ENCODE measurements at places on chromosomes 2 and 18.

DNA sequence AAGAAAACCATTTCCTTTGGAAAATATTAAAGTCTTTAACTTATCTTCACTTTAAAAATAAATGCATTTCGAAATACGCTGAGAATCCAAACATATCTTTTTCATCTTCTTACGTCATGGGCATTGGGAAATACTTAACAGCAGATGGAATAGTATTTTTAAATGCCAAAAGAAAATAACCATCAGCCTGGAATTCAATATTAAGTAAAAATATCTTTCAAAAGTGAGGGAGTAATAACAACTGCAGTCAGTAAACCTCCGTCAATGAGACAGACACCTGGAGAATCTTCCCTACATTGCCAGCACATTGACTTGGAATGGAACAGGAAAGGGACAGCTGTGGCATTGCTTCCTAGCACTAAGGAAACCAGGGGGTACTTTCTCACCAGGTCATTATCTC lies 290.4 kb upstream of the TNP1 start:
- DNase-seq, result no peak

- no peak for DNase-seq
These were observed 453.9 kb upstream of the TRIB2 start for GRCh38 chr2:12262681-12263436.

DNA sequence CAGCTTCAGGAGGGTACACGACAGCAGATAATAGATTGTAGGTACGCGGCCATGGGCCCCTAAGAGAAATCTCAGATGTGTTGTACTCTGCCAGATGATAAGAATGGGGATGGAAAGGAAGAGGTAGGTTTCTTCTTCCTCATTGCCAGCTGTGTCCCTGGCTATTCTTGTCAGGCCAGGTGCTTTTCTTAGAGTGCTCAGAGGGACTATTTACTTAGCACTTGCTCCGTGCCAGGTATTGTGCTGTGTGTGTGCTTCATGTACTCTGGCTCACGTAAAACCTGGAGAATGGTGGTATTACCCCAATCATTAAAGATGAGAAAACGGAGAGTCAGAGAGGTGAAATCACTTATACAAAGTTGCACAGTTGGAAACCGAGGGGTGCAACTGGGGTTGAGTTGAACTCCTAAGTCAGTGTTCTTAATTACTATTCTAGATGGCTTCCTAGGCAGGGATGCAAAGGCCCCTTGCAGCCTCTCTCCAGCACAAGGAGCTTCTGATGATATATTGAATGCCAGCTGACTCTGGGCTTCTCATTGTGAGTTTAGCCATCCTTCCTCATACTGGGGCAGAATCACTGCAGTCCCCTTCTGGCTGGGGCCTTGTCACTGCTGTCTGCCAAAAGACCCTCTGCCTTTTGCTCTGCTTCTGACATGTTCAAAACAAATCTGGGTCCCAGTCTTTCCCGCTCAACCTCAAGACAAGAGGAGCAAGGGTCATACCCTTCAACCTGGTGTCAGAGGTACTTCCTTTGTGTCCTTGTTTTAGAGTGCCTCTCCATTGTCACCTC lies 60.7 kb downstream of the LYPD1 start:
- DNase-seq, result no peak

- no peak for DNase-seq
These were observed 540.7 kb upstream of the NETO1 start for GRCh38 chr18:73408469-73408868.

GRCh38 chr18:903701-904100 lies 970 bp upstream of the ADCYAP1 start:
- no peak for DNase-seq

DNA sequence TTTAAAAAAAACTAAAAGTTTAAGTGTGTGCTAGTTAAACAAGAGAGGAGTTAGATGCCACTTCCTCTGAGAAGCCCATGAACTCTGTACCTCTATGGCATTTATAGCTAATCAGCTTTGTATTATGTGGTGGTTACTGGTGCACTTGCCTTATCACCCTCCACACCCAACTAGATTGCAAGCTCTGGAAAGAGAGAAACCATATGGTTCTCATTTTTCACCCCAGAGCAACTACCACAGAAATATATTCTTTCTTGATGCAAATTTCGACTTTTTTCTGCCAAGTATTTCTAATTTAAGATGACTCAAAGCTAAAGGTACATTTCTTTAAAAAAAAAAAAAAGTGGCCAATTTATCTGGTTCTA lies 24.2 kb downstream of the RAPH1 start:
- no peak for DNase-seq

DNA sequence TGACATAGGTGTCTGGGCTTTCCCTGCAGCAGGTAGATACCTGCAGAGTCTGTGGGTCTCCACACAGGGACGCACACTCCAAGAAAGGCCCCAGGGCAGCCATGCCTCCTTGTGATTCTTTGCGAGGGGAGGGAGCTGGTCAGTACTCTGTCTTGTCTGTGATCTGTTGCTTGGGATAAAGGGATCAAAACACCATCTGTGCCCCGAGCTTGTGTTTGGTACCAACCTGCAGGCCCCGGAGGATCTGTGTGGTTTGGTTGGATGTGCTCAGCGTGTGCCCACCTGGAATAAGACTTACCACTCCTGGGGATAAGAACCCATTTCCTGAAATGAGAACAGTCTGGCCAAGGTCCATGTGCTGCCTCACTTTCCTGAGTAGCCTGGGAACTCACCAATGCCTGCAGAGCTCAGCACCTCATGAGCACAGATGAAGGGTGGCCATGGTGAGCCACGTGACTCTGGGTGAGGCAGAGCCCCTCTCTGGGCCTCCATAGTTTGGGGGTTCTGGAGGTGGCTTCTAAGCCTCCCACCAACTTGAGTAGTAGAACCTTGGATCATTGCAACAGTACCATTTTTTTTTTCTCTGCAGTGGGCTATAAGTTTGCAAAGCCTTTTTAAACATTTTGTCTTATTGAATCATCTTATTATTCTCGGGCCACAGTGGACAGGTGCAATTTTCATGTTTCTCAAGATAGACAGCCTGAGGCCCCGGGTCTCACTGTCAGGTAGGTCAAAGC lies 134.8 kb downstream of the DDX1 start:
- DNase-seq, result no peak

DNA sequence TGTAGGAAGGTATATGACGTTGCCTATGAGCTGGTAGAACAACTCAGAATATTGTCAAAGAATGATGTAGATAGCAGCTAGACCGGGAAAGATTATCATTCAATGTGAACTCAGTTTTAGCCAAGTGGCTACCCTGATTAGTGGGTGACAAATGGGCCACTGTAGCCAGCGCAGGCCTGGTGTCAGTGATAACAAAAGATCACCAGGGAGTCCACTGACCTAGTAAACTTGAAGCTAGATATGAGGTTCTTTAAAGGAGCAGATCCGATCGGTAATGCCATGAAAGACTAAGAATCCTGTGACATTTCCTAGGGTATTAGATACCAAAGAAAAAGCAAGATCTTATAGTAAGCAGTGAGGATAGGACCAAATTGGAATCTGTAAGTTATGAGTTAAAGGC lies 180.9 kb downstream of the GCA start:
- DNase-seq, result no peak

DNA sequence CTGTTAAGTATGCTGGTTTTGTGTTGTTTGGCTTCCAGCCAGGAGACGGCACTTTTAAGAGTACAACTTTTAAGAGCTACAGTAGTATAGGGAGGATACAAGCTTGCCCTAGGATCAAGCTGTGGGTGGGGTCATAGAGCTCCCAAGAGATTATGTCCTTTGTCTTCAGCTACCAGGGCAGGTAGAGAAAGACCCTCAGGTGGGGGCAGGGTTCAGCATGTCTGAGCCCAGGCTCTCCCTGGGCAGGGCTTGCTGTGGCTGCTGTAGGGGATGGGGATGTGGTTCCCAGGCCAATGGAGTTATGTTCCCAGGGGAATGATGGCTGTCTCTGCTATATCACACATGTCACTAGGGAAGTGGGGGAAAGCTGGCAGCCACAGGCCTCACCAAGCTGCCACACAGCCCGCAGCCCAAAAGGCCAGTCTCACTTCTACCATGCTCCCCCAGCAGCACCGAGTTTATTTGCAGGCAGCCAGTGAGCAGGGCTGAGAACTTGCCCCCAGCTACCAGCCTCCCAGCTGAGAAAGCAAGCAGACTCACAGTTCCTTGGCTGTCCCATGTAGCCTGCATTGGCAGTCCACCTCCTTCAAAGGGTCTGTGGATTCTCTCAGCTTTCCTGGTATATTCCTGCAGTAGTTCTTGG lies 105.7 kb upstream of the ERBB4 start:
- no peak for DNase-seq

- DNase-seq, result no peak
These were observed 74.2 kb downstream of the MBD2 start for GRCh38 chr18:54150226-54150625.

GRCh38 chr18:71678144-71678543 lies 866.0 kb downstream of the CBLN2 start:
- no peak for DNase-seq

DNA sequence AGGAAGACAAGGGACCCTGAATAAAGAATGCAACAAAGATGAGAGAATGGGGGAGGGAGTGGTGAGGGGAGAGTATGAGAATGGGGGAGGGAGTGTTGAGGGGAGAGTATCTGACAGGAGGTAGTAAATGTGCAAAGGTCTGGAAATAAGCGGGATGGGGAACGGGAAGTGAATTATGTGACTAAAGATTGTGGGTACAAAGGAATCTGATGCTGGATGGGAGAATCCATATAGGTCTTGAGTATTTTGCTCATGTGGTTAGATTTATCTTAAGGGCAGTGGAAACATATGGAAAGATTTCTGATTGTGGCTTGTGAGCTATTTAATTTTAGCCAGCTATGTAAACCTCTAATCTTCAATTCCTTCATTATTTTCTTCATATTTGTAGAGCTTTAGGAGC lies 593.4 kb downstream of the DCC start:
- DNase-seq, result no peak

- DNase-seq, result no peak
These were observed 112.8 kb downstream of the CAPN13 start for GRCh38 chr2:30694286-30695055.

- no peak for DNase-seq
These were observed 31.1 kb upstream of the LDLRAD4 start for GRCh38 chr18:13187498-13187897.

Measured in activated gamma-delta T cell (primary cell).